AG08395 (cell line): ENCODE measurements at places on chromosomes 16 and 17.

DNA sequence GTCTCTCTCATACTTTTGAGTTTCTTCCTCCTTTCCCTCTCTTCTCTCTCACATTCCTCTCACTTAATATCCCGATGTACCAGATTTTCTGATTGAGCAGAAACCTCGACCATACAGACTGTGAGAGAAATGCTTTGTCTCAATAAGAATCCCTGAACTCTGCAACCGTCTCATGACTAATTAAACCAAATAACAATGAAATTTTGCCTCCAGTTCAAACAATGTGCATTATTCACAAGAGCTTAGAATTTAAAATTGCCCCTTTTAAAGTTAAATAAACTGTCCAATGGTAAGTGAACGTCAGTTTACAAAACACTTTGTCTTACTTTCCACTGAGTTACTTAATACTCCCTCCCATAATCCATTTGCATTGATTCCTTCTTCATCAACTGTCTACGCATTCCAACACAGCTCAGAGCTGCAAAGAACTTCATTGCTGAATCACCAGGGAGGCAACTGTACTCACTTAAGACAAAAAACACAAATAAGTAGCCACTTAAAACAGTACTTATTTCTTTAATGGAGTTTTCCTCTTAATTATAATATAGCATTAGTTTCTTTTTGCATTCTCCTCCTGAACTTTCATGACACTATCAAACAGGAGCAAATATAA, 4.9 kb downstream of the CDH11 start:
- DNase-seq, result no peak

DNA sequence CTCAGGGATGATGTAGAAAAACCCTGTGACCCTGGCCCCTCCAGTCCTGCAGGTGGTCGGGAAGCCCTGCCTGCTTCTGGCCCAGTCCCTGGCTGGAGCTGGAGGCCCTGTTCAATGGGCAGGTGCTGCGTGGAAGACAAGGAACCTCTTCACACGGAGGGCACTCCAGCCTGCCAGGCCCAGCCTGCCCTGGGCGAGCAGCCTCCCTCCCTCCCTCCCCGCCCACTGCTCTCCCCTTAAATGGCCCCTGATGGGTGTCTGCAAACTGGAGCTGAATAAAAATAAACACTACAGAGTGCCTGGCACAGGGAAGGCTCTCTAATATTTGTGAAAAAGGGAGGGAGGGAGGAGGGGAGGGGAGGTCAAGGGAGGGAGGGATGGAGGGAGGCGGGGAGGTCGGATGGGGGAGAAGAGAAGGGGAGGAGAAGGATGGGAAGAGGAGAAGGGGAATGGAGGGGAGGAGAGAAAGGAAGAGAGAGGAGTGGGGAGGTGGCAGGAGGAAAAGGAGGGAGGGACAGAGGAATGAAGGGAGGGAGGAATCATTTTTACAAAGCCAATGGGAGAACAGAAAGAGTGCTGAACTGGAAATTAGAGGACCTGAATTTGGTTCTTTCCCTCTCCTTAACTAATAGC, 222.8 kb upstream of the TNRC6C start:
- DNase-seq, result no peak

DNA sequence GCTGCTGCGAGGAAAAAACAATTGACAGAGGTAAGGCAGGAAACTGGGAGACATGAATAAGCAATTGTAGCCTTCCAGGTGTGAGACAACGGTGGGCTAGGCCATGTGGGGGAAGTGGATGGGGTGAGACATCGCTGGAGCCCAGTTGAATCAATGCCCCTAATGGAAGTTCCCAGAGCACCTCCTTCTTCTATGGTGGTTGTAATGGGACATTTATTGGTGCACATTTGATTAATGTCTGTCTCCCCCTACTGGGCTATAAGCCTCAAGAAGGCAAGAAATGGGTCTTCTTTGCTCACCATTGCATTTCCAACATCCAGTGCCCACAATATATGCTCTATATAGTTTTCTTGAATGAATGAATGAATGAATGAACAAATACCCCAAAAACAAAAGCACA, 22.7 kb upstream of the CD300E start:
- peak; percentile 12 for DNase-seq

DNA sequence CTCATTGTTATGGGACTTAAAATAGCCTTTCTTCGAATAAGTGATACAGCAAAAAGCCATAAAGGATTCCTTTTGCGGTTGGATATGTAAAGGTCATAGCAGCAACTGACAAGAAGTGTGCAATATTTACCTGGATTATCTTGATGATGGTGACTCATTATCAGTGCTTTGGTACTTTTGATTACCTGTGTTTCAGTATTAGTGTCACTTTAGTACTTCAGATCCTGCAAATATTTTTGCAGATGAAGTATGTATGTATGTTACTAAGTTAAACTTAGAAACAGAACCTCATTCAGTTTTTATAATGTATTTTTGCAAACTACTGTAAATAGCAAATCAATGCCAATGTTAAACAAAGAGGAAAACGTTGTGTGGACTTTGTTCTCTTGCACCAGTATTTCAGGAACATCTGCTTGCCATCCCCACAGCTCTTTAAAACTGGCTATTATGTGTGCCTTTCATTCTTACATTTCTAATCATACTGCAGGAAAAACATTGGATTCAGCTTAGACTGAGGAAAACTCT, 10.5 kb downstream of the CNEP1R1 start:
- DNase-seq, result no peak

- no peak for DNase-seq
Measured at GRCh38 chr16:372302-372983, 2.1 kb upstream of the MRPL28 start.

- peak; percentile 90 for DNase-seq
Measured at GRCh38 chr17:7573324-7574080, 5.9 kb upstream of the CD68 start.

DNA sequence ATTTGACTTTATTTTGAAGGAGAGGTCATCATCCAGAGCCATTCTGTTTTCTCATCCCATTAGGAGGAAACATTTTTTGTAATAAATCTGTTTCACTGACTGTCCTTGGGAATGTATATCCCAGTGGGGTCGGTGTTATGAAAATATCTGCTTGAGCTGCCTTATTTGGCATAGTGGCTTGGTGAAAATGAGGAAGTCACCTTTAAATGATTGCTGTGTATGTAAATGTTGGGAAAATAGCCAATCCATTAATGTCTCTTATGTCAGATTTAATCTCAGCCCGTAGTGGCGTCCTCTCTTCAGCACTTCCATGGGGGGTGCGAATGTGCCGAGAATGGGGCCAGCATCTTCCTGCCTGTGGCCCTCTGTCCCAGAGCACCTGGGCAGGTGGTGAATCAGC, 57.6 kb downstream of the BANP start:
- DNase-seq, result no peak

DNA sequence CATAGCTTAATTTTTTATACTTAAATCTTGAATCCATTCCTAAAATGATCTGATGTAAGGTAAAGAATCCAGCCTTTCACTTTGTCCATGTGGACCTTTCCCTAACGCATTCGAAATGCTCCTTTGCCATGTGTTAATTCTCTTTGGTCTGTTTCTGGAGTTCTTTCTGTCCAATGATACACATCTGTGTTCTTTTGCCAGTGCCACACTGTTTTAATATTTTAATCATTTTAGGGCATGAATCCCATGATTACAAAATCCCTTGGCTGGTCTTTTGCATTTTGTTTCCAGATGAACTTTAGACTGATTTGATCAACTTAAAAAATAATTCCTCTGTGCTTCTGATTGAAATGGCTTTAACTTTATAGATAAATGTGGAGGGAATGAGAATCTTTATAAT, 74.1 kb downstream of the NTN1 start:
- DNase-seq, result no peak

GRCh38 chr17:42922294-42922693, 21.7 kb downstream of the G6PC1 start:
- no peak for DNase-seq

- DNase-seq, result peak; percentile 52
Measured at GRCh38 chr16:8634991-8635736, 13.7 kb downstream of the METTL22 start.

DNA sequence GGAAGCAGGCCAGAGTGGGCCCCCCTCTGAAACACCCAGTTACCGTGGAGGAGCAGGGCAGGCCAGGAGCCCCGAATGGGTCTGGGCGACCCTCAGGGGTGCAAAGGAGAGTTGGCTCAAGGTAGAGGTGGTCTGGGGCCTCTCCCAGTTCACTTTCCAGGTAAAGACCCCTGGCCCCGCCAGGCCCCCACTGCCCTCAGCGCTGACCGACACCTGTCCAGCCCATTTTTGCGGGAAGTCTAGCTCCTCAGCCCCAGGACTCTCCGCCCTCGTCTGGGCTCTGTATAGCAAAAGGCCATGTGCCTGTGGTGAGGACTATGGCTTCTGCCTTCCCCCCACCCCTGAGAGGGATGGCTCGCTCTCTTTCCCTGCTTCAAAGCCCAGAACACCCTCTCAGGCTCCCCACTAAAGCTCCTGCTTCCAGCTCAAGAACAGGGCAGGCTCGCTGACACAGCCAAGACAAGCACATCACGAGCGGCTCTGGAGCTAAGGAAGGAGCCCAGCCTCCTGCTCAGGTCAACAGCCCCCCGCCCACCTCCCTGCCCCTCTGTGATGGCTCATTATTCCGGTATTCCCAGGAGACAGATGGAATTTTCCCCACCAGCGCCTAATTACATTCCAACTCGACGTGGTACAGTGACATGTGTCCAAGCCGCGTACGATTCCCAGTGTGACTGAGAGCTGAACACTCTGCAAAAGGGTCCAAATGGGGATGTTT, 59.4 kb downstream of the RTN4RL1 start:
- peak; percentile 29 for DNase-seq

- peak; percentile 66 for DNase-seq
Measured at GRCh38 chr16:24689128-24689527, 40.3 kb upstream of the TNRC6A start.

DNA sequence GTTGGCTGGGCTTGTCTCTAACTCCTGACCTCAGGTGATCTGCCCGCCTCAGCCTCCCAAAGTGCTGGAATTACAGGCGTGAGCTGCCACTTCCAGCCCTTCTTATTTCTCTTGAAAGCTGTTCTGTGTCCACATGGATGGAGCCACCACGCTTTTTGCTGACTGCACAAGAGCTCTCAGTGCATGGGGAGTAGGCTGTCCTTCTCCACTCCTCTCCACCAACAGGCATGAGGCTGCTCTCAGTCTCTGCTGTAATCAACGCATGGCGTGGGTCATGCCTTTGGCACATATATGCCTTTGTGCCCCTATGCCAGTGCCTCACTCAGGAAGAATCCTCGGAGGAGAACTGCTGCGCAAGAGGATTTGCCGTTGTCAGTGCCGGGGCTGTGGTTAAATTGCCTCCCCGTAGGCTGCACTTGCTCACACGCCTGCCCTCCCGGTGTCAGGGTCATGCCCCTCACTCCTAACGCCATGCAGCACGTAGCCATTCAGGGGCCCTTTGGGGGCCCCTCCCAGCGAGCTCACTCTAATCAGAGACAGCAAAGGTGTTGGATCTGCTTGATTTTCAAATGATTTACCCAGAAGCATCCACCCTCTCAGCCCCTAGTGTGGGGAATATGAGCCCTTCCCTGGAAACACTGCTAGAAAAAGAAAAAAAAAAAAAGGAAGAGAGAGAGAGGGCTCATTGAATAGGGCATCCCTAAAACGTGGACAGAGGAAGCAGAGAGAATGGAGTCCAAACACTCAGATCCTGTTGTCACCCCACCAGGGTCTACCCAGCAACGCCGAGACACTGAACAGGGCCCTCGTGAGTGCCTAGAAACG, 47.5 kb upstream of the ZCCHC14 start:
- peak; percentile 31 for DNase-seq
